HS-27A (cell line): ENCODE measurements at places on chromosomes 4 and X.
A peak's percentile ranks its signal among the peaks of the same experiment; 100 is the strongest.

GRCh38 chr4:103008875-103009729 lies 10.4 kb downstream of the SLC9B1 start:
- DNase-seq: peak; percentile 31

GRCh38 chr4:56215901-56216300 lies 171.4 kb downstream of the AASDH start:
- no peak for DNase-seq

- no peak for DNase-seq
Observed at GRCh38 chr4:145907812-145908211, 30.8 kb downstream of the ZNF827 start.

DNA sequence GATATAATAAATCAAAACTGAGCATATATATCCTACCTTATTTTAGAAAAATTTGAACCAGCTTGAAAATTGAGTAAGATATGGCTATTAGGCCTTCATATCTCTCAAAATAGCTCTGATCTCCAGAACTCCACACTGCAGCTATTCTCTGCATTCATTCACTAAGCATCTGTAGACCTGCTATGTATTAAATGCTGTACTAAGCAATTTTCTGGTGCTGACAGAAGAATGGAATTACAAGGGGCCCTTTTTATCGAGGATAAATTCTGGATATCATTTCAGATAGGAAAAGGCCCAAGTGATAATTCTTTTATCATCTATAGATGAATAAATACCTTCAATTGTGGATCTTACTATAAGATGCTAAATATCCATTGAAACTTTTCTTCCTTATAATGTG lies 1.9 kb downstream of the THAP6 start:
- no peak for DNase-seq

DNA sequence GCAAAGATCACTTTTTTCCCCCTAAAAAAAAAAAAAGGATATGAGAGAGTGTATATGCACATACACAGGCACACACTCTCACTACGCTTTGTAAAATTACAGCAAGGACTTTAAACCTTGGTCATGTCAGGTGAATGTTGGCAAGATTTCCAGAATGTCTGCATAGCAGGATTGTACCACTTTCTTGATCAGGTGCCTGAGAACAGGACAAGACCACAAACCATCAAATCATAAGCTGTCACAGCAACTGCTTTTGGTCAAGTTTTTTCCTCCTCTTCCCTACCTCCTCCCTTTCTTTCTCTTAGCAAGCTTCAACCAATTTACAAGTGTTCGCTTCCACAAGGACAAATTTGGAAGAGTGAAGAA lies 15.3 kb downstream of the PPARGC1A start:
- no peak for DNase-seq

DNA sequence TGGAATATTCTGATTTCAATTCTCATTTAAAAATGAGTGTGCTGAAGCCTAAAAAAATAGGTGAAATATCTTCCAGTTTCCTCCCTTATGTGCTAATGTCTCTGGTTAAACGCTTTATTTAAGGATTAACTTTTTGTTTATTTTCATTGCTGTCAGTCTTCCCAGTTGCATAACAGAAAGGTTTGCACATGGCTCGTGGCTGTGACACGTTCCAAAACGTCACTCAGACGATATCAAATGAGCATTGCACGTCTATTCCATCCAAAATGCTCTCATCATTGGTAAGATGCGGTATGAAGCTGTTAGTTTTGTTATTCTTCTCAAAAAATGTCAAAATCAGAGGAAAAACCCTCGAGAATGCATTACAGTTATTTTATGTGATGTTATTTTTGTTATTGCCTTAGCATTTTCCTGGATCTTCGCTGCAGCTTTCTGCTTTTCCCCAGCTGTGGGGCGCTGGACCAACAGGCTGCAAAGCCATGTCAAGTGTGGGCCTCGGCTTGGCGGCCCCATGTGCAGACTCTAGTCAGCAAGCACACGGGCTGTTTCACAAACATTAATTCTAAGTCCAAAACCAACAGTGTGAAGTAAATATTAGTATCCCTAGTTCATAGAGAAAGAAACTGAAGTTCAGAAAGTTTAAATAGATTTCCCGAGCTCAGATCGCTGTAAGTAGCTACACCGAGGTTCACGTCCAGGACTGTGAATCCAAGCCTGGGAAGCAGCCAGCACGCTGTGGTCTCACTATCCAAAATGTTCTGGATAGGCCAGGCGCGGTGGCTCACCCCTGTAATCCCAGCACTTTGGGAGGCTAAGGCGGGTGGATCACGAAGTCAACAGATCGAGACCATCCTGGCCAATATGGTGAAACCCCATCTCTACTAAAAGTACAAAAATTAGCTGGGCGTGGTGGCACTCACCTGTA lies 793.4 kb upstream of the FRG1 start:
- no peak for DNase-seq

- DNase-seq: no peak
Observed at GRCh38 chrX:145405012-145405411, 157.7 kb downstream of the SPANXN1 start.

DNA sequence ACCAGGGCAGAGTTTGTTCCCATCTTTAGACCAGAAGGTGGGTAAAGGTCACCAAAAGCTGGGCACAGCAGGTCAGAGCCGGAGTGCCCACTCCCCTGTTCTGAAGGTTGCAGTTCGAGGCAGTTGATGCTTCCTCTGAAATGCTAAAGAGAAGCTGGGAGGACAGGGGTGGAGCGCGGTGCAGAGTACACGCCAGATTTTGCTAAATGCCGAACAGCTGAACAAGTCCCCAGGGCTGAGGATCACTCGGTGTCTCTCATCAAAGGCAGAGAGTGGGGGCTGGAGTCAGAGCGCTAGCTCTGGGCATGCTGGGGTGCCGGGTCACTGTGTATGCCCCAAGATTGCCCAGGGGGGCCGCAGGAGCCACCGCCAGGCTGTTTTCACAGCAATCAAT lies 197.0 kb downstream of the BCOR start:
- no peak for DNase-seq

DNA sequence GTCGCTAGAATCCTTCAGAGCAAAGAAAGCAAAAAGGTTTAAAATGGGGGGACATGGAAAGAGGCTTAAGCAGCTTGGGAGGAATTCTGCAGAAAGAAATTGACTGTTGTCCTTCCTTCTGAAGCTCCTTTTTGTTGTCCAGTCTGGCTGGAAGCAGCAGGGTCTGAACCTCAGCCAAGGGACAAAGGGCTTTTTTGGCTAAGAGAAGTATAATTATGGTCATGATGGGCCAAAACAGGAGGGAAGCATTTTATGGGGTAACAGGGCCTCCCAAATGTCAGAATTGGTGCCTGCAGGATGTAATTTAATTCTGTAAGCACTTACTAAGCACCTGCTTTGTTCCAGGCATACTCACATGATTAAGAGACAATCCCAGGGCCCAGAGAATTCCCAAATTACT lies 74.2 kb upstream of the CPEB2 start:
- no peak for DNase-seq

DNA sequence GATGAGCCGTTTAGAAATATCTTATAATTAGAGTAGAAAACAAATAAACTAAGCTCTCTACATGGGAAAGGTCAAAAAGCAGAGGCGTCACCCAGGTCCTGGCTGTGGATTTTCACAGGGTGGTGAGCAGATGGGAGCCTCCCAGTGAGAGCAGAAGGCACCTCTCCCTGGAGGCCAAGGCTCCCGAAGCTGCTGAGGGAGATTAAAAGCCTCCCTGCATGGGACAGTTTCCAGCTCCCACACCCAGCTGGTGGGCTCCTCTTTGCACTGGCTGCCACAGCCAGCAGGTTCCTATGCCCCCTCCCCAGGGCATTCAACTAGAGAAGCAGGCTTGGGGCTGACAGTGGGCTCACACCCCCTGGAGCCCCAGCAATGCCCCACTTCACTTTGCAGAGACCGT lies 55.2 kb upstream of the TBC1D9 start:
- no peak for DNase-seq

GRCh38 chr4:38565271-38566199 lies 98.5 kb upstream of the KLF3 start:
- DNase-seq: peak; percentile 11

DNA sequence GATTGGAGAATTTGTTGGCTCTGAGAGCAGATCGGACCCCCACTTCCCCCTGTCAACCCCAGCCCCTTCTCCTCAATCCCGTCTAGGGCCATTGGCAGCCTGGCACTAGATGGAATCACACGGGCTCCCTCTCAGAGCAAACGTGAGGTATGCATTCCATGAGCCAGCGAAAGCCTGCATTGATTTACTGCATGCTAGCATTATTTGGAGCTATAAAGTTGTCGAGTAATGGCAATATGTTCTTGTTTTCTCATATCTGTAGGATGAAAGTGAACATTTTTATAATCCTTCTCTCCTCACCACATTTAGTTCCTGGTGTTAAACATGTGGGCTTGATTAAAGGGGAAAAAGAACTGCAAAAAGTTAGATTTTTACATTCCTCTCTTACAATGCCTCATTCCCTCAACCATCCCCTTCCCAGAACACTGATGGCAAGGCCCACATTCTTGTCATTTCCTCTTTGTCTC lies 159.2 kb downstream of the SPRY1 start:
- no peak for DNase-seq

DNA sequence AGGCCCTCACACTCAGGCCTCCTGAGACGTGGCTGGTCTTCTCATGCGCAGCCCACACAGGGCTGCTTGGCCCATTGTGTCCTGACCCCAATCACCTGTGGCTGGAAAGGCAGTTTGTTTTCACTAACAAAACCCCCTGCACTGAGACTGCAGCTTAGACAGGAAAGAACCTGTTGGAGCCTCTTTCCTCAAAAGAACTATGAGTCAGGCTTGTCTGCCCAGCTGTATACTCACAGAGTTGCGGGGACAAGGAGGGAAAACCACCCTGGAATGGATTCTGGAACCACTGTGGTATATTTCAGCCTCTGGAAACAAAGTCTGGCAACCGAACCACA lies 5.2 kb upstream of the TMEM156 start:
- DNase-seq: no peak

DNA sequence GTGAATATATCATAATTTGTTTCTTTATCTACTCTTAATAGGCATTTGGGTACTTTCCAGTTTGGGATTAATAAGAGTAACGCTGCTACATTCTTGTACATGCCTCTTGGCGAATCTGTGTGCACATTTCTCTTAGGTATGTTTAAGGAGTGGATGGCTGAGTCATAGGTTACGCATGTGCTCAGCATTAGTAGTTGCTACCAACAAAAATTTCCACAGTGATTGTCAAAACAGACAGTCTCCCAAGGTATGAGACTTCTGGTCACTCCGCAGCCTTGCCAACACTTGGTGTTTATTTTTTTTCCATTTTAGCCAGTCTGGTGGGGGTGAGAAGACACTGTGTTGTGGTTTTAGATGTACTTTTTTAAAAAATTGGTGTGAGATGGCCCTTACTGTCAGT lies 44.6 kb downstream of the FGFBP1 start:
- DNase-seq: peak; percentile 85

- no peak for DNase-seq
Observed at GRCh38 chr4:38030023-38030422, 69.8 kb downstream of the PTTG2 start.

- no peak for DNase-seq
Observed at GRCh38 chrX:39167791-39168190, 366.5 kb downstream of the MID1IP1 start.

DNA sequence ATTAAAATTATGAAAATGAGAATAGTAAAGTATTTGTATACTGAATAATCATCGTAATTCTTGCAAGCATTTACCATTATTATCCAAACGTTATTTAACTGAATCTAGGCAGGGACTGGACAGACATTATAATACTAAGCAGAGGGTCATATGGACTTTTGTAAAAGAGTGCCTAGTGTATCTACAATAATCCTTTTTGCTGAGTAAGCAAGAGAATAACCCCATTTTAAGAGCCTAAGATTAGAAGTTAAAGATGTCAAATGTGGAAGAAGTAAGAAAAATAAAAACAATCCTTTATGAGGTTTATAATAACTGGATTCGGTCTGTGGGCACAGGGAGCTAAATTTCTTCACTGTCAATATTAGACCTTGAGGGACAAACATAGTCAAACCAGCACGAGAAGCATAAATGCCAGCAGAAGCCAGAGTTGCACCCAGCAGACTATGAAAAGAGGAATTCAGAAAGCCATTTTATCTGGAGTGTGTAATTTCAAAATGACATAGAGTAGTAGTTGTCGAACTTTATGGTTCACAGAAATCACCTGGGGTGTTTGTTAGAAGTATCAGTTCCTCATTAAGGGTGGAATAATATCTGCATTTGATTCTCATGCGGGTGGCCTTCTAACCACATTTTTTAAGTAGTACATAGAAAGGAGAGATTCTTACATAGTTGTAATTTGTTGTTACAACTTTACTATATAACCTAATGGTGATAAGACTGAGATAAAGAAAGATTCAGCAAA lies 39.7 kb upstream of the DCLK2 start:
- DNase-seq: no peak

DNA sequence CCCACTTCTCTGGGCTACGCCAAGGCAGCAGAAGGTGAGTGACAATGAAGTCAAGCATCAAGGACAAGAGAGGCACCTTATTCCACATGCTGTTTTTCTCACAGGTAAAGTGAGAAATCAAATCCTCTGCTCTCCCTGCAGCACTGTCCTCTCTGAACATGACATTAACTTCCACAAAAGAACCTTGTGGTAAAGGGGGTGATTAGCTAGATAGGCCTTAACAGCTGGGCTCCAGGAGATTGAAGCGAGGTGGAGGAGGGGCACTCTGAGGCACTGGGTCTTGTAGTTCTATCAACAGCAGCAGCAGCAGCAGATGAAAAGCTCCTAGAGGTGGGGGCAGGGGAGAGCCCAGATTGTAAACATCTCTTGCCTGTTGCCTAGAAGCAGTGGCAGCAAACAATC lies 96.8 kb upstream of the CXXC4 start:
- no peak for DNase-seq

DNA sequence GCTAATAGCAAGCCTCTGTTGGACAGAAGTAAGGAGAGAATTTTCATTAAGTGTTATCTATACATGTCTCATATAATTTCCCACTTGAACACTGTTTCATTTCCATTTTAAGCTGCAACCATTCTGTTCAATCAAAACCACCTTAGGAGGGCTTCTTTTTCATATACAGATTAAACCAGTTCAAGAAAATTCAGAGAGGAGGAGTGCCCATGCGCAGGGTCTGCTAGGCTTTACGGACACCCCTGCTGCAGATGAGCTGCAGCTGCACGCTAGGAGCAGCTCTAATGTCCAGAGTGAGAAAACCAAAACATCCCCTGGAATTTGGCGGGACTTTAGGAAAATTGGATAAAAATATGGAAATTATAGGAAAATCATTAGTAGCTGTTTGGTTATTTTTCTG lies 541.0 kb downstream of the SPRY1 start:
- DNase-seq: no peak

GRCh38 chrX:25144043-25144940 lies 128.5 kb upstream of the ARX start:
- DNase-seq: no peak
